Esophagus squamous epithelium (tissue), 5 donors: ENCODE measurements at places on chromosomes 13 and 19. TPM values are rescaled to one million over a fixed set of nuclear protein-coding genes. Genes with fewer than 3 reads are reported as not detected.
A peak's percentile ranks its signal among the peaks of the same experiment; 100 is the strongest.

FCAR gene
- total RNA-seq, result 0.41 TPM

GRCh38 chr19:55080121-55080967 lies 4.7 kb downstream of the EPS8L1 start:
- no peaks in the 10 kb centered on the region for H3K27me3 ChIP-seq
- H3K27ac ChIP-seq, result peak overlapping the region; percentile 83

DNA sequence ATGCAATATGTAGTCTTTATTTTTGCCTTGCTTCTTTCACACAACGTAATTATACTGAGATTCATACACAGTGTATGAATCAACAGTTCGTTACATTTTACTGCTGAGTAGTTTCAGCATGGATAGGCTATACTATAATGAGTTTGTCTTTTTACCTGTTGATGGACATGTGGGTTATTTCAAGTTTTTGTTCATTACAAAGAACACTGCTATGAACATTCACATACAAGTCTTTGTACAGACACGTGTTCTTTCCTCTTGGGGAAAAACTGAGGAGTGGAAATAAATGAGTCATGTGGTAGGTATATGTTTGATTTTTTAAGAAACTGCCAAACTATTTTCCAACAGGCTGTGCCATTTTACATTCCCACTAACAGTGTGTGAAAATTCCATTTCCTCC lies 35.1 kb downstream of the ENOX1 start:
- no peaks in the 10 kb centered on the region for H3K4me1 ChIP-seq
- no peak for DNase-seq
- no peak overlapping the region for H3K4me3 ChIP-seq
- H3K27ac ChIP-seq, result no peak overlapping the region
- no peaks in the 10 kb centered on the region for H3K27me3 ChIP-seq

- H3K4me3 ChIP-seq, result no peak overlapping the region
- DNase-seq, result no peak
- H3K27me3 ChIP-seq, result no peaks in the 10 kb centered on the region
- peaks cover 81% of the 10 kb centered on the region for H3K36me3 ChIP-seq
- H3K4me1 ChIP-seq, result no peaks in the 10 kb centered on the region
Measured at GRCh38 chr19:40786060-40787037, 8.3 kb downstream of the RAB4B start.

CATSPERD gene
- total RNA-seq, result not detected

GRCh38 chr13:39635564-39635963 lies 19.9 kb upstream of the COG6 start:
- H3K36me3 ChIP-seq, result no peaks in the 10 kb centered on the region
- no peaks in the 10 kb centered on the region for H3K4me1 ChIP-seq
- H3K27ac ChIP-seq, result no peak overlapping the region
- no peak for DNase-seq
- H3K27me3 ChIP-seq, result no peaks in the 10 kb centered on the region

- no peaks in the 10 kb centered on the region for H3K36me3 ChIP-seq
- H3K27ac ChIP-seq, result peak overlapping the region; percentile 94
- no peaks in the 10 kb centered on the region for H3K27me3 ChIP-seq
- peak; percentile 6 for DNase-seq
- H3K4me3 ChIP-seq, result peak overlapping the region; percentile 82
- peaks cover 13% of the 10 kb centered on the region for H3K4me1 ChIP-seq
Measured at GRCh38 chr13:80338781-80339562, 2.0 kb downstream of the SPRY2 start.

RAD23A gene
- total RNA-seq, result 87.4 TPM

GRCh38 chr19:40241809-40242384 lies 15.4 kb upstream of the CCNP start:
- H3K27ac ChIP-seq, result no peak overlapping the region
- DNase-seq, result no peak
- H3K27me3 ChIP-seq, result no peaks in the 10 kb centered on the region
- H3K36me3 ChIP-seq, result peaks cover 26% of the 10 kb centered on the region
- no peaks in the 10 kb centered on the region for H3K4me1 ChIP-seq

DNA sequence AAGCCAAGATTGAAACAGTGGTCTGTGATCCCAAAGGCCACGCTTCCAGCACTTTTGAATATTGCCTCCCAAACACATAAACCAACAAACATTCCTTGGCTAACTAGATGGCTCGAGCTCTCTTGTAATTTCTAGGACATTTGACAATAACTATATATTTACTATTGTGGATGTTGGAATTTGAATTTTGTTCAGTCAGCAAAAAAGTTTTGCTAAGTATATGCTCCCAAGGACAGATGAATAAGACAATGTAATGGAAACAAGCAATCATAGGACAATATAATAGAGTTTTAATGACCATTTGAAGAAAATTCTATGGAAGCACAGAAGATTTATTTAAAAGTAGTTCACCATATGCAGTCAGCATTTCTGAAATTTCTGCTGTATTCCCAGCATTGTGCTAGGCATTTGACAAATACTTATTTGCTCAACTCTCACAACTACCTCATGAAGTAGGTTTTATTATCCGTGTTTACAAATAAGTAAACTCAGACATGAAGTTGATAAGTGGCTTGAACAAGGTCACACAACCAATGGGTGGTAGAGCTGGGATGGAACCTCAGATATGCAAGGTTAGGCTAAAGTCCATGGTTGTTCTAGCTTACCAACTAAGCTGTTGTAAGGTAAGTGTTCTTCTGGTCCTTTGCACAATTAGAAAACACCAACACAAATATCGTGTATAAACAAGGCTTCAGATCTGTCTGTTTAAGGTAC lies 205.1 kb downstream of the NUFIP1 start:
- no peak overlapping the region for H3K27ac ChIP-seq
- no peak overlapping the region for H3K4me3 ChIP-seq
- peaks cover 7% of the 10 kb centered on the region for H3K4me1 ChIP-seq
- no peak for DNase-seq
- no peaks in the 10 kb centered on the region for H3K36me3 ChIP-seq
- no peaks in the 10 kb centered on the region for H3K27me3 ChIP-seq

DNA sequence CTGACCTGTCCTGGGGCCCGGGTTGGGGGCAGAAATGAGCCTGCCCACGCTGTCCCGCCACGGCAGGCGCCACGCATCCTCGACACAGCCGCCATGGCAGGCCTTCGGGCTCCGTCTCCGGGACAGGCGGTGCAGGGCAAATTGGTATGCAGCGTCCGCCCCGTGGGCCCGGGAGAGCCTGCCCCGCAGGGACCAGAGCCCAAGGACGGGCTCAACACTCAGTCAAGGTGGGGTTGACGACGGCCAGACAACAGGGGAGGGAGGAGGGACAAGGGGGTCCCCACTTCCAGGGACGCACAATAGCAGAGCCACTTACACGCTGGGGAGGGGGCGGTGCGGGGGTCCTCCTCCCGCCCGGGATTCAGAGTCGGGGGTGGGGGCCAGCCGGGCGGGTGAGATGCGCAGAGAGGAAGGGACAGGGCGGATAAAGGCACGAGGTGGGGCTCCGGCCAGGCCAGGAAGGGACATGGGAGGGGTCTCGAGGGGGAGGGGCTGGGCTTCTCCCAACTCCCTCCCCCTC lies 1.2 kb downstream of the CTXN1 start:
- H3K27me3 ChIP-seq, result peaks cover 19% of the 10 kb centered on the region
- peak overlapping the region; percentile 71 for H3K4me3 ChIP-seq
- H3K36me3 ChIP-seq, result no peaks in the 10 kb centered on the region
- peak overlapping the region; percentile 61 for H3K27ac ChIP-seq
- DNase-seq, result no peak

SHC2 gene
- 1.1 TPM for total RNA-seq

DNA sequence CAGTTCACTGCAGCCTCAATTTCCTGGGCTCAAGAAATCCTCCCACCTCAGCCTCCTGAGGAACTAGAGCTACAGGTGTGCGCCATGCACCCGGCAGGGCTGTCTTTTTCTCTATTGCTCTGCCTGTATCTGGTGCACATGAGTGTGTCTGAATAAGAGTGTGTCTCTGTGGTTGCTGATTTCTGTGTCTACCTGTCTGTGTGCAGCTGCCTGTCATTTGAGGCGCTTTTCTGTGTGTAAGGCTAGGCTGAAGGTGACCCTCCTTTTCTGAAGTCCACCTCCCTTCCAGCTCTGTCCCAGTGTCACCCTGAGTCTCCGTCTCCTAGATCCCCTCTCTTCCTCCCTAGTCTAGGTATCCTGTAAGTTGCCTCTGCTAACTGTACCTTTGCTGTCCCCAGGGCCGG lies 1.5 kb upstream of the PRR12 start:
- H3K4me1 ChIP-seq, result peaks cover 21% of the 10 kb centered on the region
- peak overlapping the region; percentile 86 for H3K27ac ChIP-seq

GRCh38 chr13:79346300-79346914 lies 59.6 kb downstream of the RBM26 start:
- H3K27me3 ChIP-seq, result no peaks in the 10 kb centered on the region
- no peak overlapping the region for H3K4me3 ChIP-seq
- no peak overlapping the region for H3K27ac ChIP-seq
- no peak for DNase-seq
- H3K36me3 ChIP-seq, result no peaks in the 10 kb centered on the region
- H3K4me1 ChIP-seq, result no peaks in the 10 kb centered on the region

- DNase-seq, result no peak
- H3K27me3 ChIP-seq, result no peaks in the 10 kb centered on the region
- H3K27ac ChIP-seq, result no peak overlapping the region
Measured at GRCh38 chr13:75376792-75377402, 105.1 kb downstream of the TBC1D4 start.

DNA sequence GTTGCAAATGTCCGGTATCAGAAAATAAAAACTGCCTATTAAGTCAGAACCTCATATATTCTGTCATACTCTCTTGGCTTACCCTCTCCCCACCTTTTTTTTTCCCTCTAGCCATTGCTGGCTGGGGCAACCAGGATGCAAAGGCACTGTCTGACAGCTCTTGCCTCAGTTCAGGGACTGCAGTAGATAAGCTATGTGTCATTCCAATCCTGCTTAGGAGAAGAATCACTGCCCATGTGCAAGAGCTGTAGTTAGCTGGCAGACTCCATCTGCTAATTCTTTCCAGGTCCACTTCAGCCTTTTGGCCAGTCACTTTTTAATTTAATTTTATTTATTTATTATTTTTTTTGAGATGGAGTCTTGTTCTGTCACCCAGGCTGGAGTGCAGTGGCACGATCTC lies 895.6 kb upstream of the SLC10A2 start:
- no peak overlapping the region for H3K4me3 ChIP-seq
- H3K27me3 ChIP-seq, result no peaks in the 10 kb centered on the region
- no peak for DNase-seq
- no peaks in the 10 kb centered on the region for H3K36me3 ChIP-seq
- no peaks in the 10 kb centered on the region for H3K4me1 ChIP-seq
- no peak overlapping the region for H3K27ac ChIP-seq

DNA sequence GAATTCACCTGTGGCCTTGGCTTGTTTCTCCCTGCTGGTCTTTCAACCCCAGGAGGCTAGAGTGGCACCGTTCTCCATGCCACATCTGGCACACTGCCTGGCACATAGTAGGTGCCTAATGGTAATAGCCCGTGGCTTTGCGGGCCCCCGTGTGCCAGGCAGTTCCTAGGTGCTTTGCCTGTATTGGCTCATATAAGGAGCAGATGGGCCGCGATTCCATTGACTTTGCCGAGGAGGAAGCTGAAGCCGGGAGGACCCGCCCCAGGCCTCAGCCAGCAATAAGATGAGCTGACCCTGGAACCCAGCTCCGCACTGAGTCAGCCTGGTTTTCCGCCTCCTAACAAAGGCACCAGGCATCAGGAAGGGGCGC lies 807 bp downstream of the PGLYRP1 start:
- no peak overlapping the region for H3K27ac ChIP-seq
- peaks cover 28% of the 10 kb centered on the region for H3K4me1 ChIP-seq
- peaks cover 12% of the 10 kb centered on the region for H3K36me3 ChIP-seq
- no peaks in the 10 kb centered on the region for H3K27me3 ChIP-seq
- no peak overlapping the region for H3K4me3 ChIP-seq

GRCh38 chr13:48411841-48412531 lies 927 bp downstream of the LPAR6 start:
- peak overlapping the region; percentile 88 for H3K27ac ChIP-seq
- peaks cover 13% of the 10 kb centered on the region for H3K36me3 ChIP-seq
- H3K27me3 ChIP-seq, result no peaks in the 10 kb centered on the region

ADGRE3 gene
- not detected for total RNA-seq

DNA sequence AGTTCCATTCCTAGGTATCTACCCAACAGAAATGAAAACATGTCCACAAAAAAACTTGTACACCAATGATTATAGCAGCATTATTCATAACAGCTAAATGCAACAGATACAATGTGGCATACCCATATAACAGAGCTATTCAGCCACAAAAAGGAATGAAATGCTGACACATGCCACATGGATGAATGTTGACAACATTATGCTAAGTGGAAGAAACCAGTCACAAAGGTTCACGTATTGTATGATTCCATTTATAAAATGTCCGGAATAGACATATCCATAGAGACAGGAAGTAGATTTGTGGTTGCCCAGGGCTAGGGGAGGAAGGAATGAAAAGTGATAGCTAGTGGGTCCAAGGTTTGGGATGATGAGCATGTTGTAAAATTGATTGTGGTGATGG lies 10.8 kb downstream of the CRYL1 start:
- H3K27ac ChIP-seq, result no peak overlapping the region
- no peaks in the 10 kb centered on the region for H3K4me1 ChIP-seq
- no peak overlapping the region for H3K4me3 ChIP-seq
- no peaks in the 10 kb centered on the region for H3K27me3 ChIP-seq
- peaks cover 27% of the 10 kb centered on the region for H3K36me3 ChIP-seq

- H3K4me1 ChIP-seq, result no peaks in the 10 kb centered on the region
- H3K27me3 ChIP-seq, result no peaks in the 10 kb centered on the region
- H3K36me3 ChIP-seq, result no peaks in the 10 kb centered on the region
- DNase-seq, result no peak
- no peak overlapping the region for H3K4me3 ChIP-seq
Measured at GRCh38 chr19:44525721-44526430, 3.6 kb downstream of the CEACAM20 start.
